Smooth muscle cell of the pulmonary artery (primary cell): ENCODE measurements at places on chromosomes 4 and X. TPM values are rescaled to one million over a fixed set of nuclear protein-coding genes. Genes with fewer than 3 reads are reported as not detected.

The MAGEC1 gene
- not detected in 2 replicates for total RNA-seq

The CNKSR2 gene
- 0.66 and 0.85 TPM in 2 replicates for total RNA-seq

The STK32B gene
- total RNA-seq, result 0.69 and 3.2 TPM in 2 replicates

The ART3 gene
- not detected in 2 replicates for total RNA-seq

The HDX gene
- total RNA-seq, result 4.8 and 5.2 TPM in 2 replicates

The AMER1 gene
- 2.6 and 3.6 TPM in 2 replicates for total RNA-seq

The CXCL11 gene
- total RNA-seq, result not detected in 2 replicates

The IL9R gene
- not detected in 2 replicates for total RNA-seq

The SUV39H1 gene
- total RNA-seq, result 2.3 and 2.9 TPM in 2 replicates

The C1QTNF7 gene
- 0.59 and 0.91 TPM in 2 replicates for total RNA-seq

The LINC00632 gene
- 9.7 and 13.3 TPM in 2 replicates for total RNA-seq

The SOX3 gene
- total RNA-seq, result not detected in 2 replicates

The NXF2 gene
- not detected in 2 replicates for total RNA-seq

The GNRHR gene
- not detected in 2 replicates for total RNA-seq

The F8A2 gene
- total RNA-seq, result not detected in 2 replicates

The SPANXN3 gene
- not detected in 2 replicates for total RNA-seq

The MAOA gene
- total RNA-seq, result 18.1 and 18.7 TPM in 2 replicates

The TBX22 gene
- not detected in 2 replicates for total RNA-seq

The NEIL3 gene
- total RNA-seq, result 0.89 and 3.8 TPM in 2 replicates
